ENCODE measurements at places on chromosomes 6 and 20.

- no peak for DNase-seq
These were observed 30.2 kb downstream of the KLHL31 start for GRCh38 chr6:53635322-53635721.

GRCh38 chr6:68967549-68968300 lies 332.6 kb downstream of the ADGRB3 start:
- DNase-seq = peak; percentile 27

DNA sequence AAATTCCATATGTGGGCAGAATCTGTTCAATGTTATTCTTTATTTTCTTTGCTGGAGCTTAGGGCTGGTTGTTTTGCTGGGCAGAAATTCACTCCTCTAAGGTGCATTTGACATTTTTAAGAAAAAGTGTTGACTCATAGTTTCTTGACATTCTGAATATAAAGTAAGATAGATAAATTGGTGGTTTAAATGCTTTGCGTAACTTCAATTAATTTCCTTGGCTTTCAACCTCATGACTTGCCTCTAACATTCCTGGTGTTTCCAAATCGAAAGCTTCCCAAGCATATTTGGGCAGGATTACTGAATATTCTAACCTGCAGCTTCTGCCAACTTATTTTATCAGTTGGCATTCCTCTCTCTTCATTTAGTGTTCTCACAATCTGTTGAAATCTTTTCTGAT lies 718.7 kb upstream of the ADGRB3 start:
- DNase-seq = no peak

GRCh38 chr6:31386099-31386498 lies 17.3 kb upstream of the MICA start:
- no peak for DNase-seq

DNA sequence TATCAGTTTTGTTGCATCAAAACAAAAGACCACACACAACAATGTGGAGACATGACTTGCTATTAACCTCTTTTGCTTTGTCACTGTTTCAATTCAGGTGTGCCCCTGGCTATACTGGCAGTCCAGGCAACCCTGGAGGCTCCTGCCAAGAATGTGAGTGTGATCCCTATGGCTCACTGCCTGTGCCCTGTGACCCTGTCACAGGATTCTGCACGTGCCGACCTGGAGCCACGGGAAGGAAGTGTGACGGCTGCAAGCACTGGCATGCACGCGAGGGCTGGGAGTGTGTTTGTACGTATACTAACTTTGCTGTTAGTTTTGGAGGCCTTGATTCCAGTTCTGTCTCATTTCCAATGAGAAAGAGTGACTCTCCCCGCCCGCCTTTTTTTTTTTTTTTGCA lies 356.9 kb downstream of the ARHGAP18 start:
- DNase-seq = no peak

DNA sequence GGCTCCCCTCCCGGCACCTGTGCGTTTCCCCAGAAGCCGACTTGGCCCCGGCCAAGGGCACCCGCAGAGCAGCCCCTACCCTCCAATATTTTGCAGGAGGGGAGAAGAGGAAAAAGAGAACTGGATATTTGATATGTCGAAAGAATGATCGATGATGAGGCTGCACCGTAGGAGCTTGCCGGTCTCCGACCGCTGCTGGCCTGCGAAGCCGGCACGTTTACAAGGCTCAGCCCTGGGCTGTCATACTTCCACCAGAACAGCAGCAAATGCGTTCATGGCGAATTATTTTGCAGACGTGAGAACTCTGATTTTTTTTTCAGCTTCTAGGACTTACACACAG lies 296.7 kb downstream of the TFAP2C start:
- DNase-seq = no peak
